ENCODE measurements at places on chromosomes 12 and 14.

DNA sequence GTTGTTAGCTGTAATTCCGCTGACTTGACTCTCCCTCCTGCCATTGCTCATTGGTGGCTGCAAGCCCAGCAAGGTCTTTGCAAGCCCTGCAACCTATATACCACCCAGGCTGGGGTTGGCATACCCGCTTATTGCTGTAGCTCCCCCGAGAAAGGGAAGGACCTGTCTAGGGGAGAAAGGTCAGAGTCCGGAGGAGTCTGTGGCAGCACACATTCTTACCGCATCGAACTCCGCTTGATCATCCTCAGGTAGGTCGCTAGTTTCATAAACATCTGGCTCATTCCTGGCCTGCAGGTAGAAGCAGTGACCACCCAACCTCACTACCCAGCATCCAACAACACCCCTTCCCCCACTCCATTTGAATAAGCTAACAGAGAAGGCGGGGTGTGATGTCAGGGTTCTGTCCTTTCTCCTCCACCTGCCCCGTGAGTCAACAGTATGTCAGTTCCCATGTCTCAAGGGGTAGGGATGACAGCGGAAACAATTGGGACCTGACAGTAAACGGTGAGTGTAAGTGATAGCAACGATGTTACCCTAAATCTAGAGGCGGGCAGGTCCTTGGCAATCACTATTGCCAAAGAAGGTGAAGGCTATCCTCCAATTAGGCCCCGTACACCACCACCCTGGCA, 1.1 kb downstream of the DCTN2 start:
- no peak for DNase-seq

DNA sequence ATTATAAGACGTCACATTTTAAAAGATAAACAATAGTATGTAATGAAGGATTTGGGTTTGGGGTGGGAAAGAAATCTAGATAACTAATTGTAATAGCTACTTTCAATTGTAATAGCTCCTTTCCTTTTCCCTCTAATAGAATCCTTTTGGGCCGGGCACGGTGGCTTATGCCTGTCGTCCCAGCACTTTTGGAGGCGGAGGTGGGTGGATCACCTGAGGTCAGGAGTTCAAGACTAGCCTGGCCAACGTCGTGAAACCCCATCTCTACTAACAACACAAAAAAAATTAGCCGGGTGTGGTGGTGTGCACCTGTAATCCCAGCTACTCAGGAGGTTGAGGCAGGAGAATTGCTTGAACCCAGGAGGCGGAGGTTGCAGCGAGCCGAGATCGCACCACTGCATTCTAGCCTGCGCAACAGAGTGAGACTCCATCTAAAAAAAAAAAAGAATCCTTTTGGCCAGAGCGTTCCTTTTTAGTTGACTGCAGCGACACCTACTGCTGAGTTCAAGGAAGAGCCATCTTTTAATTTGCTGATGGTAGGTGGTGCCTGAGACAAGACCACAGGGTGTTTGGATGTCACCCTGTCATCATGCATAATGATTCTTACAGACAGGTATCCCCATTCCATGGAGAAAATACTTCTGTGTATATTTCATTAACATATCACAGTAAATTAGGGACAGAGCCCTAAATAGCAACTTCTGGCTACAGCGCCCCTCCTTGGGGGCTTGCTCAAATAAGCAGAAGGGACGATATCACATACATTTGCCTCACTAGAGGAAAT, 79.5 kb downstream of the ARMH4 start:
- DNase-seq, result no peak

GRCh38 chr12:3772380-3772779, 19.5 kb upstream of the CRACR2A start:
- DNase-seq, result no peak

DNA sequence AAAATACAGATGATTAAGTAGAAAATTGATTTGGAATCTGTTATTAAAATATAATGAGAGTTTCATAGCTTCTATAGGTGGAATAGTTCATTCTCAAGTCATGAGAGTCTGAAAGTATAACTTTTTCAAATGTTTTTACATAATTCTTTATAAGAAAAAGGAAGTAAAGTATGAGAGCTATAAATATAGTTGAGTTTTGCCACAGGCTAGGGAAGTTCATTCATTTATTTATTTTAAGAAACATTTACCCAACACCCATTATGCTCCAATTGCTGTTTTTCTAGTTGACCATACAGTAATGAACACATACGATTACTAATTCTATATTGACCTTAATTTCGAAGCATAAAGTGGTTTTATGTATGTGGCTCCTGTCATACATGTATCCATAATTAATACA, 24.8 kb downstream of the LRRIQ1 start:
- DNase-seq, result no peak

- DNase-seq, result no peak
These were observed 1103.6 kb downstream of the BCL11B start for GRCh38 chr14:98168211-98168985.

- no peak for DNase-seq
These were observed 88.4 kb downstream of the PCNX1 start for GRCh38 chr14:70995671-70996070.

- no peak for DNase-seq
These were observed 192.8 kb downstream of the NRXN3 start for GRCh38 chr14:78363008-78363407.
